AG10803 (cell line): ENCODE measurements at places on chromosomes 11 and 22.

DNA sequence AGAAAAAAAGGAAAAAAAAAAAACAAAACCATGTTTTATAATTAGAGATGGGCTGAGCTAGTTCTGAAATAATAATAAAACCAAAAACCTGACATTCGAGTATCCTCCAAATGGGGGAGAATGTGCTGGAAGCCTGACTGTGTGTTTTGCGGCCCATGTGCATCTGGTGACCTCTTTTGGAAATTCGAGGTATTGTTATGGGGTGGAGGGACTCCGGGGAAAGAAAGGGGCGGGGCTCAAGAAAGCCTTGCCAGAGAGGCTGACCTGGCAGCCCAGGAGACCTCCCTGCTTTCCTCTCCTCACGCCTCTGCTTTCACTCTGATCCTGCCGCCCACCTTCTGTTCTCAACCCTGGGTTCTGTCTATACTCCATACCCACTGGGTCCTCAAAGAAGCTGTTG is 72.9 kb downstream of the CTTN start:
- DNase-seq, result no peak

GRCh38 chr11:72595292-72595684 is 78.9 kb downstream of the PDE2A start:
- no peak for DNase-seq

DNA sequence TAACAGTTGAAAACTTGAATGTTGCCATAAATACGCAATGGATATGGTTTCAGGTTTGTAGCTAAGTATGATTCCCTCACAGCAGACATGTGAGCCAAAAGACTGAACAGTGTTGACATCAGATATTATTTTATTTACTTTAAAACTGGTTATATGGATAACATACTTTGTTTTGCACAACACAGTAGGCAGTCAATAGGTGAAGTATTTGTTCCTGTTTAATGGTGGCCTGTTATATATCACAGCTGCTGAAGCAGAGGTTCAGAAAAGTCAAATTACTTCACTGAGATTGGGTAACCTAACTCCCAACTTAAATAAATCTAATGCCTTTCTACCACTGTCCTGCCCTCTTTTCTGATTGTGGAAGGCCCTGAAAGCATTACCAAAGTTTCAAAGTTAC is 44.6 kb downstream of the YAP1 start:
- no peak for DNase-seq

DNA sequence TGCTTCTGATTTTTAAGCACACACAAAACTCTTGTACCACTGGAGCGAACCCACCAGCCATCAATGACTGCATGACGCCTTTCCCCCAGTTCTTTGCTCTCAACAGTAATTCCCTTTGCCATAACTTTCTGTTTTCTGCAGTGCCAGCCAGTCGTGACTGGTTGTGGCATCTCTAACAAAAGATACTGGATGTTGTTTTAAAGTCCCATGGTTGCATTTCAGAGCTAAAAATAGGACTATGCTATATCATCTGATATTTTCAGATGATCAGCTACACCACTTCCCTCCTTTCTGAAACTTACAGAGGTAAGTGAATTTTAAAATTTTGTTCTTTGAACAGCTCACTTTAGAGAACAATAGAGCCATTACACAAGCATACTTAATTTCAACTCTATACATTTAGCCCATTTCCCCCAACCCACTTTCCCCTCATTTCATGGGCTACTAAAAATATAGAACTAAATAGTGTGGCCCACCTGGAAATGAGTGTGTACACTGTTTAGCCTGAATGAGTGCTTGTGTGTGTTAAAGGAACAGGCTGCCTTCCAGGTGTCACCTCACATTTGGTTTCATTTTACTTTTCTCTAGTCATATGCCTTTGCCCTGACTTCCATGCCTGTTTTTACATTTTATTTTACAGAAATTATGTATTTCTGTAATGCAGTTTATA is 136.9 kb upstream of the ZC3H12C start:
- no peak for DNase-seq

- DNase-seq, result peak; percentile 98
Observed at GRCh38 chr22:28798810-28799605, 1.4 kb downstream of the XBP1 start.

DNA sequence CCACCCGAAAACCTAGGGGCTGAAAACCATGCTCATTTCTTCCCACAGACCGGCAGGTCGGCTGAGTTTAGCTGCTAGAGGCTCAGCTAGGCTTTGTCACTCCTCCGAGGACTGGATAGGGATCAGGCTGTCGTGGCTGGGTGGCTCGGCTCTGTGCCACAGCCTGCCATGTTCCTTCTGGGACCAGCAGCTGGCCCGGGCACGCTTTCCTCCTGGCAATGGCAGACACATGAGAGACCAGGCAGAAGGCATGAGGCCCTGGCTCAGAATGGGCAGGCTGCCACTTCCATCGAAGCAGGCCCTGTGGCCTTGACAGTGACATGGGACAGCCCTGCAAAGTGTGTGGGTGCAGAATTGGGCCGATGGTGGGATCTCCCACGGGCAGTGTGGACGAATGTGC is 20.9 kb downstream of the PARVG start:
- DNase-seq, result no peak

GRCh38 chr11:60918251-60918938 is 4.4 kb downstream of the TMEM109 start:
- no peak for DNase-seq

GRCh38 chr22:25076336-25076735 is 123.3 kb upstream of the CRYBB3 start:
- DNase-seq, result no peak

DNA sequence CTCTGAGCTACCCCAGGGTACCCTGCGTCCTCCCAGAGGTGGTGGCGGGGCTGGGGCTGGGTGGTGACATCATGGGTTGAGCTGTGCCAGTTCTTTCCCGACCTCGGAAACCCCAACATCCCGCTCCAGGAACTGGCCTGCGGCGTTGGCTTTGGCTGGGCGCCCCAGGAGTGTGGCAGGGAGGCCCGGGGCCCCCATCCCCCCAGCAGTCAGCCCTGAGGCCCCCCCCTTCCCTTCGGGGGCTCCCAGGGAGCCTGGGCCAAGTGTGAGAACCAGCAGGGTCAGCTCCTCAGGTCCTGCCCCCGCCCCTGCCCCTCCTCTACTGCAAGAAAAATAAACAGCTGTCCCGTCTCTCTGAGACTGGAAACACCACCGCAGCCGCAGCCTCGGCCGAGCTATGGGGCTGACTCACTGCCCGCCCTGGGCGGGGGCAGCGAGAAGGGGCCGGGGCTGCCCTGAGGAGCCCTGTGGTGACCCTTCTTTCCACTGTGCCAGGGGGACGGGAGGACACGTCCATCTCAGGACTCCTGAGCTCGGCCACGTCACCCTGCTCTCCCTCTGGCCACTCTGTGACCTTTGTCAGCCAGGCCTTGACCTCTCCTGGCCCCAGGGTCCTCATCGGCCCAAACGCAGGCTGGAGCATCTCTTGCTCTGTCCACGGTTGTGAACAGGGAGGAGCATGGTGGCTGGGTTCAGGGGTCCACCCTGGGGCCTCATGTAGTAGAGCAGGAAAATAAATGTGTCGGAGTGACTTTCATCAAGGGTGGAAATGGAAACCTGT is 73.4 kb downstream of the WNT7B start:
- peak; percentile 58 for DNase-seq

DNA sequence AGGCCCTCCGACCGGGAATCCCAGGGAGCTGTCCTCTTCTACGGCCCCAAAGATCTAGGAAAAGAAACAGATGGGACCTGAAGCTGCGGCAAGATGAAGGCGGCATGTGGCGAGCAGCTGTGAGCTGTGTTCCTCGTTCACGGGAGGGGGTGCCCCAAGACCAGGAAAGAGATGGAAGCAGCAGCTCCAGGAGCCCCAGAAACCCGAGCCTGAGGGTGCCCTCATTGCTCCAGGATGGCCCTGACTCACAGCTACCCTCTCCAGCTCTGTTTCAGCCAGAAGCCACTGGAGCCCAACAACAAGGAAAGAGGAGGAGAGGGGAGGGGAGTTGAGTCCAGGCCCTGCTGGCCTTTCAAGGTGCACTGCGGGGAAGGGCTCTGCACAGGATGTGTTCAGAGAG is 23.7 kb upstream of the NAP1L4 start:
- no peak for DNase-seq

GRCh38 chr22:32103658-32104315 is 55.3 kb downstream of the C22orf42 start:
- DNase-seq, result peak; percentile 5
